ENCODE measurements at places on chromosomes 1 and 21. TPM values are rescaled to one million over a fixed set of nuclear protein-coding genes. Genes with fewer than 3 reads are reported as not detected.
A peak's percentile ranks its signal among the peaks of the same experiment; 100 is the strongest.

DNA sequence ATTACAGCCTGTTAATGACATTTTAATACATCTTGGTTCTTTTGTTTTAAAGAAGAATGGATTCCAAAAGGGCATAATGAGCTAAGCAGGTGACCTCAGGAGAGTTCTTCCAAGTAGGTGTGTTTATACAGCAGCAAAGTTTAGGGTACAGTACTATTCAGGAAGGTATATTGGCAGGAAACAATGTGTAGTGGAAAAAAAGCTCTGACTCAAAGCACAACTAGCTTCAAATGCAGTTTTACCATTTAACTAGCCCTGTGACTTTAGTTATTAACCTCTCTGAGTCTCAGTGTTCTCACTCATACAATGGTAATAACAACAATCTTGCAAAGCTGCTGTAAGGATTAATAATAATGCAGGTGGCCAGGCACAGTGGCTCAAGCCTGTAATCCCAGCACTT, 29.9 kb downstream of the FAF1 start:
- no peak for DNase-seq

DNA sequence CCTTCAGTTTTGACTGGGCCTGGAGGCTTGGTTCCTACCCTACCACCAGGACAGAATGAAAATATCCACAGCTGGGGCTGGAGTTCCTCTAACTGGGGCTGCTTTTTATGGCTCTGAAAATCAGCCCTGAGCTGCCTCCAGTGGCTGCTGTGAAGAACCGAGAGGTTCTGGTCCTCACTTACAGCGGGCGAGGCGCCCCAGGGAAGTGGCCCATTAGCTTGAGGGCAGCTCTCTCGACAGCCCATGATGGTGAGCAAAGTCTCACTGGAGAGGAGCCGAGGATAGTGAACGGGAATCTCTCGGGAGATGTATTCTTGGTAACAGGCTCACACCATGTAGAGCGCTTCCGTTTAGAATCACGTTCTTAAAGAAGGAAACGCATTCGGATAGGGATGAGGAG, 459.7 kb downstream of the KIF26B start:
- no peak for DNase-seq

DNA sequence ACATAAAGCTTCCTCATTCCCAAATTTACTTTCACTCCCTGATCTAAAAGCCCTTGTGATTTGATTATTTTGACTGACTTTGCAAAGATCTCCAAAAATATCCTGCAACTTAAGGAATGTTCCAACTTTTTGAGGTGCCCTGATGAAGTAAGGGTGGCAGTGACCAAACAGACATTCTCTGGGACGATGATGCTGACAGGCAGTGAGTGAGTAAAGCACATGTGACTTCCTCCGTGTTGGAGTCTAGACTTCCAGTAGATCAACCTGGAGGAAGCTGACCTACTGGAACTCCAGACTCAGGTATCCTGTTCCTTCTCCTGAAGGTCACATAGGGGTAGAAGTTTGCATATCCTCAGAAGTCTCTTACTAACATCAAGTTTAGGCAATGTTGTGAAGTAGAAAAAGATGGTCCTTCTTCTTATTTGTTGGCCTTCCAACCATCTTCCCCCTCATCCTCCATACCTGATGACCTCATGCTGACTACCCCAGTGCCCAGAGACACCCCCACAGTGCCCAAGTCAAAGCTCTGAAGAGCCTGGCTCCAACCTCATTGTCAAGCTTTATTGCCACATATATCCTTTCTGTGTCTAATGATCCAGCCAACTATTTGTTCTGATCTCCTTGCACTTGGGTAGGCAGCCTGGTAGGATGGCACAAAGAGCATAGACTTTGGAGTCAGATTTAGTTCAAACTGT, 16.0 kb downstream of the TNFSF4 start:
- DNase-seq = no peak

- DNase-seq = no peak
Observed at GRCh38 chr1:193031431-193031830, 27.7 kb downstream of the UCHL5 start.

GRCh38 chr1:27719286-27720251, 6.2 kb upstream of the FAM76A start:
- DNase-seq = no peak

The TARBP1 gene
- 29.5 TPM for total RNA-seq

- DNase-seq = peak; percentile 50
Observed at GRCh38 chr21:46093668-46094400, 4.1 kb upstream of the COL6A2 start.

- DNase-seq = no peak
Observed at GRCh38 chr21:31252091-31252490, 92.0 kb downstream of the TIAM1 start.

- DNase-seq = no peak
Observed at GRCh38 chr1:53982034-53982762, 35.8 kb downstream of the LDLRAD1 start.

GRCh38 chr1:28737307-28738132, 780 bp downstream of the YTHDF2 start:
- DNase-seq = peak; percentile 63

The OVAAL gene
- not detected for total RNA-seq

DNA sequence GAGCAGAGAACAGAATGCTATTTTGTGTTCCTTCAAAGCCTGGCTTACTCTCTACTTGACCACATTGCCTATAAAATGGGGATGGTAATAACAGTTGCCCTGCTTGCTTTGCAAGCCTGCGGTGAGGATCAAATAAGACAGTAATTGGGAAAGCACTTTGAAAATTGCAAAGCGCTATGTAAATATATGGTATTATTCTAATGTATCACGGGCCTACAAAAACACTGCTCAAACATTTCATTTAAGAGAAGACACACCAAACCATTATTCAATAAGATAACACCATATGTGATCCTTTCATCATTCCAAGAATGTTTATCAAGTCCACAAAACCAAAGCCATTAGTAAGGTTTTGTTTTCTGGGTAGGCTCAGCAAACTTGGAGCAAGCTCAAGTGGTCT, 208.4 kb downstream of the ROR1 start:
- no peak for DNase-seq

DNA sequence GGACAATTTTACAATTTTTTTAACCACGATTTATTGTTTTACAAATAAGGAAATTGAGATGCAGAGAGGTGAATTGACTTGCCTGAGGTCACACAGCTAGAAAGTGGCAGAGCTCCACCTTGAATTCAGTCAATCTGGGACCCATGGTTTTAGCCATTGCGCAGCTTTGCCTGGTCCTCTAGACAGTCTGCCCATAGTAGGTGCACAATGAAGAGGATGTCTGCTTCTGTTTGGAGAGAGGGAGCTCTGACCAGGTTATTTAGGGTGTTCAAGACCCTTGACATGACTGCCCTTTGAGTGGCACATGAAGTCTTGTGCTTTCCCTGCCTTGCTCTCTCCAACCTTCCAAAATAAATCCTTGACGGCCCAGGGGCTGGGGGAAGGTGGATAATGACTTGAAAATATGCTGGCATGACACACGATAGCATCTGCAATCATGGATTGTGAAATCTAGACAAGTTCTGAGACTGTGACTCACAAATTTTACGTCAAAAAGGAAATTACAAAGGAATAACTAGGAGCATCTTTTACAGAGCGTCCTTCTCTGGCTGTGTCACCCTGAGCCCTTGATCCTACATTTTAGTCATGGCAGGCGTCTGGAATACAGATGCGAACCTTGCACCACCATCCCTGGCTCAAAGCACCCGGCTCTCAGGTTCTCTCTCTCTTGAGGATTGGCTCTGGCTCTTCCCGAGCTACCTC, 26.2 kb upstream of the ID3 start:
- no peak for DNase-seq

DNA sequence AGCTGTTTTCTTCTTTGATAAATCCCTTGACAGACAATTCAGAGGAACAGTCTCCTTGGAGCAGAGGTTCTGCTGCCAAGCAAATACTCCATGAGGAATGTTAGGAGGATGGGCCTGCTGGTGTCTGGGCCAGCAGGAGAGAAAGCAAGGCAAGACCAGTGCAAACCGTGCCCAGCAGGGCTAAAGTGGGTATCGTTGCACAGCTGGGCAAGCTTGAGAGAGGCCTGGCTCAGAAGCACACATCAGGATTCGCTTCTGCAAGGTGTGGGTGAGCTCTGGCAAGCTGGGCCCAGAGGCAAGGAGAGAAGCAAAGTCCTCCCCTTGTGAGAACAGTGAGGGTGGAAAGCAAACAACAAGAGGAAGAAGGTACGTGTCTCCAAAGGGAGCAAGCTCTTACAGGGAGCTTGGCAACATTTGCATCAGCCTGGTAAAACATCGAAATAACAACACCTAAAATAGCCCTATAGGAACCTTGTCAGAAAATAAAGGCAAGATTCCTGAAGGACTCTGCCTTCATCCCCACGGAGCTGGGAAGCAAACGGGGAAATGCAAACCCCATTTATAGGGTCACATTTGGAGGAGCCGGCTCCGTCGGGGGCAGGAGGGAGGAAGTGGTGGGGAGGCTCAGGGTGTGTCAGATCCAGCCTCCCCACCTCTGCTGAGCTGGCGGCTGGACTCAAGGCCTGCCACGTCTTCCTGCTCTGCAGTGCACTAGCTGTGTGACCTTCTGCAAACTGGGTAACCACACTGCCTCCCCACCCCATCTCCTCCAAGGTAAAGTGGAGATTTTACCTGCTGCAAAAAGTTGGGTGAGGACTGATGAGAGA, 62.3 kb upstream of the HIVEP3 start:
- no peak for DNase-seq

The ARID4B gene
- 37.3 TPM for total RNA-seq

GRCh38 chr1:233189526-233189925, 106.0 kb downstream of the PCNX2 start:
- no peak for DNase-seq

DNA sequence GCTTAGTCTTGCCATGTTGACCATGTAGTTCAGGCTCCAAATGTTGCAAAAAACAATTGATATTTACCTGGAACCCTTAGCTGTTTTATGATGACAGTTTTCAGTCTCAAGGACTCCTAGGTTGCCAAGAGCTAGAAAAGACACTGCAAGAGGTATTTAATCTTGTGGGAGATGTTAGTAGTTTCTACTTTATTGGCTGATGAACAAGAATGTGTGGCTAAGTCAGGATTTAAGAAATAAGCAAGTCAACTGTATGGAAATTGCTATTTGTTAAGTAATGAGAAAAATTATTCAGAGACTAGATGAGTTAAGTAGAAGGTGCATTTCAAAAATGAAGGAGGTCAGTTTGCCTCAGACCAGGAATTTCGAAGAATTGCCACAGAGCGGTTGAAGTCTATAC, 639.7 kb upstream of the USP24 start:
- no peak for DNase-seq

The ADAM30 gene
- total RNA-seq = not detected

GRCh38 chr21:15414057-15414456, 315.7 kb upstream of the USP25 start:
- no peak for DNase-seq

DNA sequence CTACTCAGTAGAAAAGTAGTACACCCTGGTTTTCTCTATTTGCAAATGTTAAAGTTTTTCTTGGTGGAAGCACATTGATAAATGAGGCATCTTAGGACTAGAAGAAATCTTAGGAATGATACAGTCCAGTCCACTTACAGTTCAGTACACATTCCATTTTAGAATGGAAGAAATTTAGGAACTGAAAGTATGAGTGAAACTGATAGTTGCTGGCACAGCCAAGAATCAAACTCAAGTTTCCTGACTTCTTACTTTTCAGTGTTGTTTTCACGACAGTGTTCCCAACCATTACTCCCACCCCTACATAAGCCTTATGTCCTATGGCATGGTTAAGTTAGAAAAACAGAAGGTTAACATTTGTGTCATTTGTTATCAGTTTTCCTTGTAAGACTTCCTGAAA, 258.5 kb downstream of the BACH1 start:
- DNase-seq = no peak

The IFNLR1 gene
- total RNA-seq = 24.0 TPM

The PPFIA4 gene
- 4.0 TPM for total RNA-seq

GRCh38 chr1:182680901-182681567, 3.4 kb downstream of the RGS8 start:
- DNase-seq = no peak

DNA sequence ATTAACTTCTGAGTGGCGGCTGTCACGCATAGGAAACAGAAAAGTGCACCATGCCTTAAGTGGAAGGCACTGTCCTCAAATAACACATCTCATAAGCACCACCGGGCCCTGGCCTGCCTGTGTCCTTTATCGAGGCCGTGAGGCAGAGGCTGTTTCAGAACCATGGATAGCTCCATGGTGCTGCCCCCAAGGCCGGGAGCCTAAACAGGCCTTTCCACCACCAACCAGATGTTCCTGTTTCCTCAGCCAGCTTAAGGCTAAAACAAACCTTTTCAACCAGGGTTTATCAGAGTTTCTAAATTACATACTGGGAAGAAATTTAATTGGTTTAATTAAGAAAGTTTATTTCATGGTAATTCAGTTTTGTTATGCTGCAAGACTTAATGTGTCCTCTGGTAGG, 114.4 kb downstream of the DMRTA2 start:
- peak; percentile 36 for DNase-seq

The LYPD8 gene
- total RNA-seq = 647 TPM

- no peak for DNase-seq
Observed at GRCh38 chr1:39196244-39197215, 8.0 kb upstream of the MACF1 start.

GRCh38 chr1:59139396-59139795, 157.5 kb upstream of the FGGY start:
- no peak for DNase-seq

The KIF2C gene
- 2.7 TPM for total RNA-seq

DNA sequence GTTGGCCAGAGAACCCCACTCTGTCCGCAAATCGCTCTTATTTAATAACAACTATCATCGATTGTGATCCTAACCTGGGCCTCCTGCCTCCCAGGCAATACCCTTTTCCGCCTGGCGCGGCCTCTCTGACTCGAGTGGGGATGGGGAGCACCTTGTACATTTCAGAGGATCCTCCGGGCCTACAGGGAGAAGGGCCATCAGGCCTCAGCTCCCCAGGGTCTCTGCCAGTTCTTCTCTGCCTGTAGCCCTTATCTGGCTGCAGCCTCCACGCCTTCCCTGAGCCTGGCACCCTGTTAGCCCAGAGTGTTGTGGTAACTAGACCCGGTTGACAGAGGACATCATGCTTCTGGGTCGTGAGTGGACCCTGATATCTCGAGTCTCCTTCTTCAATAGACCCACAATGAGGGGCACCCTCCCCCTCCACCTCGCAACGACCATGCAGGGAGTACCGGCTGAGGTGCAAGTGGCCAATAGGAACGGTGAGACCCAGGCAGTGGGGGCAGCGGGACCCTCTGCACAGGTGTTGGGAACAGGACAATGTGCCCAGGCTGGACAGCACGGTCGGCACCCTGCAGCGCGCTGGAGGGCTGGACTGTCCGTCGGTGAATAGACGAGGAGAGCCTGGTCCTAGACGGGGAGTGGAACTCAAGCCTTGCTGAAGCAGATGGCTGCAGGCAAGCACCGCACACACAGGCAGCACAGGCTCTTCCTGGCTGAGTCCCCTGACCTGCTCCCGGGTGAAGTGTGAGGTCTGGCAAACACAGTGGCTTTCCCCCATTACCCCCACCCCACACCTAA, 7.1 kb upstream of the CRYBG2 start:
- no peak for DNase-seq

Data from mucosa of descending colon (tissue), 3 donors.